ENCODE measurements at places on chromosomes 13 and 19.

- no peak for DNase-seq
Measured at GRCh38 chr13:102325321-102325720, 76.5 kb downstream of the FGF14 start.

DNA sequence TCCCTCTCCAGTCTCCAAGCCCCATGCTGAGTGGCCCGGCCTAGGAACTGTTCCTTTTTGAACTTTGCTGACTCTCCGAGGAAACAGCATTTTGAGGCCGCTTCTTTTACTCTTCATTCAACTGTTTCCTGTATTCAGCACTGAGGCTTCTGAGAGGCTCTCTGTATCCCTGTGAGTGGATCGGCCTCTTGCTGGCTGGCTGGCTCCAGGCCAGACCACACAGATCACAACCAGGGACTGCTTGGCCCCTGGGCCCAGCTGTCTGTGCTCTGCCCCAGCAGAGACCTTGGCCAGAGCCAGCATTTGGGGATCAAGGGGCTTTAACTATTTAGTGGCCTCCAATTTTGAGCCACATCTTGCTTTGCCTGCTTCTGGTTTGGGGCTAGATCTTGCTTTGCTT lies 75.6 kb upstream of the KL start:
- DNase-seq, result no peak

GRCh38 chr13:112697756-112698655 lies 8.2 kb downstream of the ATP11A start:
- DNase-seq, result peak; percentile 46

DNA sequence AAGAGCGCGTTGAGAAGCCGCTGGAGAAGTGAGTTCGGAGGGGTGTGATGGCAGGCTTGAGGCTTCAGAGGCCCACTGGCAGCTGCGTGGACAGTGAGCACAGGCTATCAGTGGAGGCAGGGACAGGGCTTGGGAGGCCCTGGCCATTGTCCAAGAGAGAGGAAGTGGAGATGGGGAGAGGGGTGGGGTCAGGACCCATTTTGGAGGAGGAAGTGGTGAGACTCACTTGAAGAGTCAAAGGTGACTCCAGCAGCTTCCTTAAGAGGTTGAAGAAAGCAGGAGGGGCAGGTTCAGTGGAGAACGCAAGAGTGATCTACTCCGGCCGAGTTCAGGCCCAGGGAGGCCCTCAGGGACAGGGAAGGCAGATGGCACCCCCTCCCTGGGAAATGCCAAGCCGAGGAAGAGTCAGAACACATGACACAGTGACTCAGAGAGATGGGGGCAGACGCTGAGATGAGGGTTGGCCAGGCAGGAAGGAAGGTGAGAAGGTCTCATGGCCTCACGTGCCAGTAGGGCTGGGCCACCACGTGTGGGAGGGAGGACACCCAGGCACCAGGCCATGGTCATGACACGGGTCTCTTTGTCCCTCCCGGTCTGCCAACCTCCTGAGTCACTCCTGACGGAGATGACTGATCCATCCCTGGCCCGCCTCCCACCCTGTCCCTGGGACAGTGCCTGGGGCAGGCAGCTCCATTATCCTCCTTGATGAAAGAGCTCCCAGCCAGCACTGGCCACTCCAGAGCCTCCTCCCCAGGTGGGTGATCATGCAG lies 10.1 kb upstream of the CD22 start:
- peak; percentile 79 for DNase-seq

- DNase-seq, result no peak
Measured at GRCh38 chr13:33722216-33722915, 95.6 kb upstream of the RFC3 start.

- DNase-seq, result no peak
Measured at GRCh38 chr13:111058796-111059506, 56.2 kb upstream of the ARHGEF7 start.

- no peak for DNase-seq
Measured at GRCh38 chr19:7703332-7703731, 1.4 kb upstream of the FCER2 start.

- no peak for DNase-seq
Measured at GRCh38 chr13:92573467-92574057, 653.0 kb upstream of the GPC6 start.

DNA sequence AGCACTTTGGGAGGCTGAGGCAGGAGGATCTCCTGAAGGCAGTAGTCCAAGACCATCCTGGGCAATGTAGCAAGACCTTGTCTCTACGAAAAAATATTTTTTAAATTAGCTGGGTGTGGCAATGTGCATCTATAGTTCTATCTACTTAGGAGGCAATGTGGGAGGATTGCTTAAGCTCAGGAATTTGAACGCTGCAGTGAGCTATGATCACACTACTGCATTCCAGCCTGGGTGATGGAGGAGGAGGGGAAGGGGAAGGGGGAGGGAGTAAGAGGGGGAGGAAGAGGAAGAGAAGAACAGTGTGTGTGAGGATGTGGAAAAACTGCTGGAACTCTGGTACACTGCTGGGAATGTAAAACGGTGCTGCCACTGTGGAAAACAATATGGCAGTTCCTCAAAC lies 9.2 kb upstream of the CLIP3 start:
- no peak for DNase-seq

DNA sequence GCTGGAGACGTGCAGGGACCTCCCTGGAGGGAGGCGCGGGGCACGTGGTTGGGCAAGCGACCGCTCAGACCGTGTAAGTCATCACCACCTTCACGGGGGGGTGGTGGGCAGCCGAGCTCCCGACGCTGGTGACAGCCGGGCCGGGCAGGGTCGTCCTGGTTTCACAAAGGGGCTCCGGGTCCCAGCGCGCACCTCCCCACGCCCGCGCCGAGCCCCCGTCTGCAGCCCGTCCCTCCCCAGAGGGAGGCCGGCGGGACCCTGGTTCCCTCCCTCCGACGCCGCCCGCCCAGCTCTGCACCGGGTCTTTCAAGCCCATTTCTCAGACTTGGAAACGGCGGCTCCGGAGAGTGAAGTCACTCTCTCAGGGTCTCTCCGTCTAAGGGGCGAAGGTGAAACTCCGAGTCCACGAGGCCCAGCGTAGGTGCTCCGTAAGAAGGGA lies 729 bp upstream of the ARID3A start:
- DNase-seq, result peak; percentile 85

GRCh38 chr13:99634672-99635071 lies 133.4 kb downstream of the TM9SF2 start:
- no peak for DNase-seq

- DNase-seq, result no peak
Measured at GRCh38 chr13:26952551-26953143, 192.1 kb upstream of the GPR12 start.

- peak; percentile 24 for DNase-seq
Measured at GRCh38 chr19:30649934-30650614, 277.9 kb downstream of the ZNF536 start.

- DNase-seq, result peak; percentile 91
Measured at GRCh38 chr19:3324405-3324856, 42.0 kb upstream of the NFIC start.

GRCh38 chr19:37907735-37908455 lies 887 bp downstream of the SIPA1L3 start:
- DNase-seq, result no peak

GRCh38 chr13:32115066-32115465 lies 83.5 kb downstream of the FRY start:
- DNase-seq, result no peak

All from aorta (tissue), 5 donors.